Calu3 (cell line): ENCODE measurements at places on chromosomes 13 and 19. TPM values are rescaled to one million over a fixed set of nuclear protein-coding genes. Genes with fewer than 3 reads are reported as not detected.

GRCh38 chr19:7698583-7698982, 3.3 kb downstream of the FCER2 start:
- H3K4me3 ChIP-seq, result no peak overlapping the region
- H3K27ac ChIP-seq, result no peak overlapping the region
- peaks cover 62% of the 10 kb centered on the region for H3K27me3 ChIP-seq
- DNase-seq, result no peak
- H3K36me3 ChIP-seq, result no peaks in the 10 kb centered on the region
- no peaks in the 10 kb centered on the region for H3K4me1 ChIP-seq

- H3K4me3 ChIP-seq, result no peak overlapping the region
- DNase-seq, result no peak
- H3K27me3 ChIP-seq, result no peaks in the 10 kb centered on the region
These were observed 3.6 kb upstream of the BCL3 start for GRCh38 chr19:44744871-44745332.

GRCh38 chr19:7994114-7994513, 11.3 kb downstream of the ELAVL1 start:
- no peaks in the 10 kb centered on the region for H3K27me3 ChIP-seq
- no peak overlapping the region for H3K27ac ChIP-seq
- H3K4me3 ChIP-seq, result no peak overlapping the region
- no peak for DNase-seq
- H3K4me1 ChIP-seq, result no peaks in the 10 kb centered on the region

DNA sequence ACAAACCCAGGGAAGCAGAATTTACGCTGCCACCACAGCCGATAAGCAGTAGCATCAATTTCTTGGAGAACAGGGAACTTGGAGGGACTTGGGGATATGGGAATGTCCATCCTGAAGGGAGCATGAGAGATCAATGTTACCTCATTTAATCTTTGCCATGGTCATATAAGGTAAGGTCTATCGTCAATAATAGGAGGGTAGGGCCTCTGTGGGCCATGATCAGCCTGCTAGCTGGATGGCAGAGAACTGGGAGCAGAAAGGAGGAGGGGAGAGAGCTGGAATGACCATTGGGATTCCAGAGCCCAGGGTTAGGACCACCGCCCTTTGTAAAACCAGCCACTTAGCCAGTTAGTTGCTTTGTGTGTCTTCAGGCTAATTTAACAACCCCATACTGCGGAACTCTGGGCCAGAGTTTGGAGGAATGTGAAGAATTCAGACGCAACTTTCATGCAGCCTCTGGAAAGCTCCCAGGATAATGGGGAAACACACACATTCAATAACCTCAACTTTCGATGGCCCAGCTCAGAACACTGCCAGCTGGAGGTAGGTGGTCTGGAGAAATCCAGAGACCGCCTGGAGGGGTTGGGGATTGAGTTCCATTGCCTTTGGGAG, 40.3 kb downstream of the ZNF557 start:
- no peak overlapping the region for H3K4me3 ChIP-seq
- H3K27me3 ChIP-seq, result no peaks in the 10 kb centered on the region
- DNase-seq, result no peak
- H3K4me1 ChIP-seq, result no peaks in the 10 kb centered on the region
- H3K36me3 ChIP-seq, result no peaks in the 10 kb centered on the region

- H3K4me3 ChIP-seq, result peak overlapping the region; percentile 74
- peaks cover 26% of the 10 kb centered on the region for H3K4me1 ChIP-seq
- peaks cover 38% of the 10 kb centered on the region for H3K36me3 ChIP-seq
- DNase-seq, result no peak
- no peaks in the 10 kb centered on the region for H3K27me3 ChIP-seq
- peak overlapping the region; percentile 83 for H3K27ac ChIP-seq
These were observed 3.7 kb downstream of the ITM2B start for GRCh38 chr13:48236528-48237353.

GRCh38 chr13:110399801-110400200, 92.7 kb downstream of the COL4A2 start:
- H3K27me3 ChIP-seq, result no peaks in the 10 kb centered on the region
- H3K4me3 ChIP-seq, result no peak overlapping the region
- no peak overlapping the region for H3K27ac ChIP-seq

- H3K4me3 ChIP-seq, result peak overlapping the region; percentile 94
- peaks cover 31% of the 10 kb centered on the region for H3K36me3 ChIP-seq
- no peaks in the 10 kb centered on the region for H3K27me3 ChIP-seq
- H3K27ac ChIP-seq, result peak overlapping the region; percentile 69
- DNase-seq, result no peak
These were observed 1.3 kb downstream of the ZNF749 start for GRCh38 chr19:57436417-57436816.

- DNase-seq, result no peak
- no peaks in the 10 kb centered on the region for H3K27me3 ChIP-seq
- H3K36me3 ChIP-seq, result peaks cover 34% of the 10 kb centered on the region
- peaks cover 11% of the 10 kb centered on the region for H3K4me1 ChIP-seq
- peak overlapping the region; percentile 57 for H3K4me3 ChIP-seq
These were observed 11.3 kb downstream of the MAST3 start for GRCh38 chr19:18108897-18109296.

GRCh38 chr13:62598708-62599107, 1183.1 kb upstream of the PCDH20 start:
- H3K4me3 ChIP-seq, result no peak overlapping the region
- H3K36me3 ChIP-seq, result no peaks in the 10 kb centered on the region
- H3K27ac ChIP-seq, result no peak overlapping the region
- H3K27me3 ChIP-seq, result no peaks in the 10 kb centered on the region

GRCh38 chr13:94050039-94050438, 429.4 kb downstream of the DCT start:
- H3K27ac ChIP-seq, result no peak overlapping the region
- H3K4me1 ChIP-seq, result no peaks in the 10 kb centered on the region

- H3K4me1 ChIP-seq, result no peaks in the 10 kb centered on the region
- H3K27me3 ChIP-seq, result no peaks in the 10 kb centered on the region
- no peak for DNase-seq
- no peak overlapping the region for H3K27ac ChIP-seq
- H3K36me3 ChIP-seq, result no peaks in the 10 kb centered on the region
- no peak overlapping the region for H3K4me3 ChIP-seq
These were observed 89.3 kb downstream of the DIAPH3 start for GRCh38 chr13:60074397-60074796.

- H3K4me1 ChIP-seq, result no peaks in the 10 kb centered on the region
- H3K36me3 ChIP-seq, result no peaks in the 10 kb centered on the region
- H3K27ac ChIP-seq, result no peak overlapping the region
These were observed 16.5 kb downstream of the SIGLEC7 start for GRCh38 chr19:51158474-51159129.

- H3K4me3 ChIP-seq, result no peak overlapping the region
- H3K4me1 ChIP-seq, result no peaks in the 10 kb centered on the region
- no peak overlapping the region for H3K27ac ChIP-seq
- no peaks in the 10 kb centered on the region for H3K27me3 ChIP-seq
- H3K36me3 ChIP-seq, result no peaks in the 10 kb centered on the region
These were observed 69.4 kb downstream of the TEX29 start for GRCh38 chr13:111389621-111390521.

GRCh38 chr13:72648513-72649065, 78.8 kb downstream of the MZT1 start:
- no peaks in the 10 kb centered on the region for H3K36me3 ChIP-seq
- no peak overlapping the region for H3K4me3 ChIP-seq
- no peak overlapping the region for H3K27ac ChIP-seq
- DNase-seq, result no peak
- no peaks in the 10 kb centered on the region for H3K27me3 ChIP-seq

DNA sequence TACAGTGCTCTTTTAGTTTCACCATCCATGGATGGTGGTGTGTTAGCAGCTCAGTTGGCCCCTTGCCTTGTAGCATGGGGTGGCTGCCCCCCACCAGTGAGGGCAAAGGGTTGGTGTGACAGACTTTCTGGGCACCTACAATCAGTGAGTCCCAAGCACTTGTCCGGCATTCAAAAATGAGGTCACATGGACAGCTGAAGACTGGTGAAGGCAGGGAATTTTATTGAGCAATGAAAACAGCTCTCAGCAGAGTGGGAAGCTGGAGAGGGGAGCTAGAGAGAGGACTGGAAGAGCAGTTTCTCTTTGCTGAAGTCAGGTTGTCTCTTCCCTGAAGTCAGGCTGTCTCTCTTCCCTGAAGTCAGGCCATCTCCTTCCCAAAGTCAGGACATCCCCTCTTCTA, 1053.2 kb downstream of the SLITRK1 start:
- no peaks in the 10 kb centered on the region for H3K4me1 ChIP-seq
- H3K27me3 ChIP-seq, result no peaks in the 10 kb centered on the region
- no peak overlapping the region for H3K27ac ChIP-seq
- H3K4me3 ChIP-seq, result no peak overlapping the region
- H3K36me3 ChIP-seq, result no peaks in the 10 kb centered on the region
- no peak for DNase-seq

DNA sequence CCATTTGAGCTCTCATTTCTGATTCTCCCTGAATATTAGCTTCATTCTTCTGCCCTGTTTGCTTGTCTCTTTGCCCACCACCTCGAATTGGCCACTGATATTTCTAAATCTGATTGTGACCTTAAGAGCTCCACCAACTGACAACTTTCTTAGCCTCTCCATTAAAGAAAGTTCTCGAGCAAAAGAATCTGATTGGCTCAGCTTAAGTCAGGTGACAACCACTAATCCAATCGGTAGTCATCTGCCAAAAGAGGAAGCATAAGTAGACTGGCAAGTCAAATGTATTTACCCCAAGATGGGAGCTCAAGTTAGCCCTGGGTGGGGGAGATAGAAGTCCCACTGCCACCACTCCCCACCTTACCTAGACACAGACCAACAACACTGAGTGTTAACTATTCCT, 41.5 kb downstream of the NOTCH3 start:
- no peak overlapping the region for H3K27ac ChIP-seq
- no peaks in the 10 kb centered on the region for H3K4me1 ChIP-seq
- no peak overlapping the region for H3K4me3 ChIP-seq
- no peak for DNase-seq

DNA sequence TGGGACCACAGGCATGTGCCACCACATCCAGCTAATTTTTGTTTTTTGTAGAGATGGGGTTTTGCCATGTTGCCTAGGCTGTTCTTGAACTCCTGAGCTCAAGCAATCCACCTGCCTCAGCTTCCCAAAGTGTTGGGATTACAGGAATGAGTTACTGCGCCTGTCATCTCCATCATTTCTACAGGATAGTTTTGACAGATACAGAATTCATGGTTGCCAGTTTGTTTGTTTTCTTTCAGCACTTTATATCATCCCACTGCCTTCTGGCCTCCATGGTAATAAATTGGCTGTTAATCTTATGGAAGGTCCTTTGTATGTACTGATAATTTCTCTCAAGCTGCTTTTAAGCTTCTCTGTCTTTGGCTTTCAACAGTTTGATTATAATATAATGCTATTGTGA, 165.2 kb downstream of the RNF17 start:
- no peak overlapping the region for H3K27ac ChIP-seq
- no peak overlapping the region for H3K4me3 ChIP-seq
- H3K27me3 ChIP-seq, result no peaks in the 10 kb centered on the region
- no peaks in the 10 kb centered on the region for H3K36me3 ChIP-seq
- DNase-seq, result no peak

DNA sequence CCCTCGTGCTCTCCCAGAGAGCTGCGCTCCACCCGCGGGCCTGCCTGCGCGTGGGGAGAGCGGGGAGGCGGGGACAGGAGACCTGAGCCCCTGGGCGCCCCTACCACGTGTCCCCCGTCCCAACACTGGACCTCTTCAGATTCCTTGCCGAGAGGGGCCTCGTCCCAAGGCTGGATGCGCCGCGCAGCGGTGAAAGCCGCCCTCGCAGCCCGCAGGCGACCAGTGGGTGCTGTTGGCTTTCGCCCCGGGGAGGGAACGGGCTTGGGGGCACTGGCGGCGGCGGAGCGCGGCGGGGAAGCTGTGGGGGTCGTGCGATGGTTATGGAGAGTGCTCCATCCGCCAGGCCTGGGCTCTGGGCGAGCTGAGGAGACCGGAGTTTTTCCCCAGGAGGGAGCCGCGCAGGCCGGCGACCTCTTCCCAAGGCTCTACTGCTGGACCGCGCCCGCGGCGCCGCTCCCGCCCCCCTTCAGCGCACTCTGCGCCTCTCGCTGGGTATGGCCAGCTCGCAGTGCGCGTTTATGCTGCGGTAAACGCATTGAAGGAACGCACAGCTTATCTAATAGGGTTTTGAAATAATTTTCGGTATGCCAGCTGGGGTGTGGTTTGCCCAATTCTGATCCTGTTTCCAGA, 17.2 kb upstream of the RNF17 start:
- no peak overlapping the region for H3K27ac ChIP-seq
- peaks cover 4% of the 10 kb centered on the region for H3K36me3 ChIP-seq
- peaks cover 92% of the 10 kb centered on the region for H3K27me3 ChIP-seq

DNA sequence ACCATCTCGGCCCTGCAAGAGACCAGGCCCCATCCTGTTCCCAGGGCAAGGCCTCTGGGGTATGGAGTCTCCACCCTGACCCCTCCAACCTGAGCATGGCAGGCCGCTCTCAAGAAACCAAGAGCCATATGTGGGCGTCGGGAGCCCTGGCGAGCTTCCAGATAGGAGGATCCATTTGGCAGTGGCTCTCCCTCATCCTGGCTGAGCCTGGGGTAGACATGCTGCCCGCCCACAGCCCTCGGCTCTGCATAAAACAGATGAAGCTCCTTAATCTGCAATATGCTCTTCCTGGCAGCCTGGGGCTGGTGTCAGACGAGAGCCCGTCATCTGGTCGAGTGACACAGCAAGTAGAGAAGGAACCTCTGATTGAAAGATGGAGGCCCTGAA, 6.1 kb downstream of the ATP13A1 start:
- no peaks in the 10 kb centered on the region for H3K27me3 ChIP-seq
- H3K4me3 ChIP-seq, result no peak overlapping the region
- no peak overlapping the region for H3K27ac ChIP-seq
- H3K4me1 ChIP-seq, result peaks cover 15% of the 10 kb centered on the region

DNA sequence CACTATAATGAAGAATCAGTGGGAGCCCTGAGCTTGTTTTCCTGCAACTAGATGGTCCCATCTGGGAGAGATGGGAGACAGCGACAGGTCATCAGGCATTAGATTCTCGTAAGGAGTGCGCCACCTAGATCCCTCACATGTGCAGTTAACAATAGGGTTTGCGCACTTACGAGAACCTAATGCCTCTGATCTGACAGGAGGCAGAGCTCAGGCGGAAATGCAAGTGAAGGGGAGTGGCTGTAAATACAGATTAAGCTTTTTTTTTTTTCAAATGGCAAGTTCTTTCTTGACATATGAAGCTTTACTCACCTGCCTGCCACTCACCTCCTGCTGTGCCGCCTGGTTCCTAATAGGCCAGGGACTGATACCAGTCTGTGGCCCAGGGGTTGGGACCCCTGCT, 14.4 kb downstream of the CDC16 start:
- H3K4me1 ChIP-seq, result no peaks in the 10 kb centered on the region
- DNase-seq, result no peak
- no peak overlapping the region for H3K4me3 ChIP-seq
- no peaks in the 10 kb centered on the region for H3K36me3 ChIP-seq

NLRP11 gene
- total RNA-seq, result 0.22 TPM in 1 of 2 replicates, not detected in the other

MEDAG gene
- 1.6 and 2.3 TPM in 2 replicates for total RNA-seq

CD79A gene
- 0.45 and 0.59 TPM in 2 replicates for total RNA-seq

GJB6 gene
- total RNA-seq, result 0.24 TPM in 1 of 2 replicates, not detected in the other

TMEM145 gene
- 1.5 and 3.1 TPM in 2 replicates for total RNA-seq

SHKBP1 gene
- total RNA-seq, result 117 TPM in 2 replicates

TTC9B gene
- total RNA-seq, result not detected in 2 replicates

ATXN8OS gene
- total RNA-seq, result not detected in 2 replicates

FBL gene
- 641 and 724 TPM in 2 replicates for total RNA-seq

KLHL1 gene
- total RNA-seq, result not detected in 2 replicates

RAP2A gene
- total RNA-seq, result 6.4 and 7.7 TPM in 2 replicates
